Sigmoid colon (tissue), 7 donors: ENCODE measurements at places on chromosomes 4 and X. TPM values are rescaled to one million over a fixed set of nuclear protein-coding genes. Genes with fewer than 3 reads are reported as not detected.

DNA sequence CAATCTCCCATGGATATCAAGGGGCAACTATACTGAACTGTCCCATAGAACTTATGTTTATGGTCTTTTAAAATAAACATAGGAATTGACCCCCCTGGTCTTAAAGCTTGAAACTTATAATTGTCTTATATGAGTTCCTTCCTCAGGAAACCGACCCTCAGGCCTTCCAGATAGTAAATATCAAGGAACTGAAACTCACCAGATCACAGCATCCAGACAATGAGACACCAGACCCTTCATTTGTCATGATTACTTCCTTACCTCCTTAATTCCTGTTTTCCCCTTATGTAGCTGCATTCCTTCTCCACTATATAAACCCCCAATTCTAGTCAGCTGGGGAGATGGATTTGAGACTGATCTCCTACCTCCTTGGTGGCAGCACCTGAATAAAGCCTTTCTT, 94.8 kb upstream of the GRPR start:
- no peaks in the 10 kb centered on the region for H3K4me1 ChIP-seq
- no peak overlapping the region for H3K4me3 ChIP-seq
- H3K36me3 ChIP-seq: no peaks in the 10 kb centered on the region
- DNase-seq: no peak

GRCh38 chr4:77817304-77818072, 1.7 kb downstream of the CNOT6L start:
- H3K4me1 ChIP-seq: peaks cover 24% of the 10 kb centered on the region
- no peak for DNase-seq
- H3K27me3 ChIP-seq: no peaks in the 10 kb centered on the region
- peak overlapping the region; percentile 95 for H3K4me3 ChIP-seq

UGT2B11 gene
- polyA plus RNA-seq: not detected

DNA sequence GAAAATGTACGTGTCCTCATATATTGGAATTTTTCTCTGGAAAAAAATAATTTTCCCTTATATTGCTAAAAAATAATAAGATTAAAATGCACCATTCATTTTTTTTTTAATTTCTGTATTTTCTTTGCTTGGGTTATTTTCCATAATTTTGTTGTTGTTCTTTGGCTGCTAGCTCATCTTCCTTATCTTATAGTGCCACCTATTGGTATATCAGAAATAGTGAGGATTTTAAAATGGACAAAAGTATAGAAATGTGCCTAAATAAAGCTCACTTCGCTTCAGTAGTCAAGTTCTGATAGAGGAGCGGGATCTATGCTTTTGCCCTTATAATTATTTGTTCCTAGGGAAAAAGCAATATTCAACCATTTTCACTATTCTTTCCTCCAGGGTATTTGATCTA, 134.8 kb downstream of the NAP1L3 start:
- H3K36me3 ChIP-seq: no peaks in the 10 kb centered on the region
- DNase-seq: no peak
- H3K4me3 ChIP-seq: no peak overlapping the region
- H3K27me3 ChIP-seq: no peaks in the 10 kb centered on the region

DNA sequence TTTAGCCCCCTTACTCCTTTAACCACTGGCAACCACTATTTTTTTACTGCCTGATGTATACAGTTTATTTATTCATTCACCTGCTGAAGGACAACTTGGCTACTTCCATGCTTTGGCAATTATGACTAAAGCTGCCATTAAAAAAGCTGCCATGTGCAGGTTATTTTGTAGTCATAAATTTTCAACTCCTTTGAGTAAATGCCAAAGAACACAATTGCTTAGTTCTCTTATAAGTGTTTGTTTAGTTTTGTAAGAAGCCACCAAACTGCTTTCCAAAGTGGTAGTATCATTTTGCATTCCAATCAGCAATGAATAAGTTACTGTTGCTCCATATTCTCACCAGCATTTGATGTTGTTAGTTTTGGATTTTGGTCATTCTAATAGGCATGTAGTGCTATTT, 1831.8 kb downstream of the PCDH7 start:
- no peak overlapping the region for H3K4me3 ChIP-seq
- H3K4me1 ChIP-seq: no peaks in the 10 kb centered on the region
- DNase-seq: no peak
- H3K27ac ChIP-seq: no peak overlapping the region
- no peaks in the 10 kb centered on the region for H3K36me3 ChIP-seq

GRCh38 chrX:26470941-26471340, 255.0 kb downstream of the MAGEB5 start:
- H3K36me3 ChIP-seq: no peaks in the 10 kb centered on the region
- H3K27me3 ChIP-seq: no peaks in the 10 kb centered on the region
- H3K4me1 ChIP-seq: no peaks in the 10 kb centered on the region
- no peak overlapping the region for H3K27ac ChIP-seq

DNA sequence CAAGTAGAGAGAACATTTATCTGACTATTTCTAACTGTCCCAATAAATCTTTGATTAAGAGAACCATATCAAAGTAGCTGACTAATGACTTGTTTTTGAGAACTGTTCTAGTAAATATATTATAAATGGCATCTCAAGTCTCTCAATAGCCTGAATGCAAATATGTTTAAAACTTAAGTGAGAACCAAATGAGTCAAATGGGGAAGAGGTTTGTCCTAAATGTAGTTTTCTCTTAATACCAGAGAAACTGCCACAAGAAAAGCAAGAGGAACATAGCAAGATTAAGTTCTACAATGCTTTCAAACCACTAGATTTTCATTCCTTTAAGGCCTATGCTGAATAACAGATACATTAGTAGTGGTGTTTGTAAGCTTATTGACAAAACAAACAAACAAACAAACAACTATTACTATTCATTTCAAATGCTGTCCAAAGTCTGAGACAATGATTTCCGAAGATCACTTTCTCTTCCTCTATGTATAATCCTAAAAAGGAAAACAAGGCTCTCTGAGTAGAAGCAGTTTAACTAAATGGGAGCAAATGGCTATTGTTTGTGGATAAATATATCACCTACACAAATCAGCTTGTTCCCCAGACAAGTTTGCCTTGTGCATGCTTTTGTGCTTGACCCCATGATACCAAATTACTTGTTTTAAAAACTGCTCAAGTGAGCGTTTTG, 408.4 kb upstream of the EMCN start:
- no peak overlapping the region for H3K4me3 ChIP-seq
- H3K27me3 ChIP-seq: no peaks in the 10 kb centered on the region
- no peaks in the 10 kb centered on the region for H3K4me1 ChIP-seq
- H3K27ac ChIP-seq: no peak overlapping the region
- DNase-seq: no peak

DNA sequence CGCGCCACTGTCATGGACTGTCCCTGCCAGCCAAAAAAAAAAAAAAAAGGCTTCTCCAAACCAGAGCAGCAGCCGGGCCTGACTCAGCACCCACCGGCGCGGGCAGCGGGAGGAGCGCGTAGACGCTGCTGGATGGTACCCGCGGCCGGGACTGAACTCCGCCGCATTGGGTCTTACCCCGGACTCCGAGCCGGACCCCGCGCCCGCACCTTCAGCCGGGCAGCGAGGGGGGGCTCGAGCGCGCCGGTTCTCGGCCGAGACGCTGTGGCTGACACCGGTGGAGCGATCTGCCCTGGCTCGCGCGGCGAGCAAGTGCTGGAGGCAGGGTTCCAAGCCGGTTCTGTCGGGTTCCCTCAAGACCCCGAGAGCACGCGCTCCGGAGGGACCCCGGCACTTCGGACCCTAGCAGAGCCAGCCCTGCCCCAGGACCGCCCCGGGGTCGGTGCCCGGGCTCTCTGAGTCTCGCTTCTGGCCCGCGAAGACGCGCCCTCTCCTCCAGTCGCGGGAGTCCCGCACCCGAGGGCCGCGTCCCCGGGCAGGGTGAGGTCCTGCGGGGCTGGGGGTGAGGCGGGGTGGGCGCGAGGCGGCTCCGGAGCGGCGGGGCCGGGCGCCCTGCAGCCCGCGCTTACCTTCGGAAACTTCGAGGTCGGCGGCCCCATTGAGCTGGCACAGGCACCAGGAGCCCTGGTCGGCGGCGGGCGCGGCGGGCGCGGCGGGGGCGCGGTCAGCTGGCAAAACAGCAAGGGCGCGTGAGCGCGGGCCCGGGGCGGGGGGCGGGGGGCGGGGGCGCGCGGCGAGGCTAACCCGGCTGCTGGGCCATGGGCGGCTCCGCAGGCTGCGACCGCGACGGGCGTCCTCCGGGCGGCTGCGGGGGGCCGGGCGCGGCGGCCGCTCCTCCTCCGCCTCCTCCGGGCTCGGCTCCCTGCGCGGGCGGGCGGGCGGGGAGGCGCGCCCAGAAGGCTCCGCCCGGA, 11.8 kb upstream of the MAN2B2 start:
- no peaks in the 10 kb centered on the region for H3K36me3 ChIP-seq
- H3K27me3 ChIP-seq: peaks cover 46% of the 10 kb centered on the region
- no peak overlapping the region for H3K27ac ChIP-seq
- DNase-seq: no peak

GRCh38 chrX:23737413-23737812, 5.7 kb downstream of the ACOT9 start:
- H3K27ac ChIP-seq: no peak overlapping the region
- no peaks in the 10 kb centered on the region for H3K27me3 ChIP-seq
- DNase-seq: no peak

NMU gene
- polyA plus RNA-seq: not detected

DNA sequence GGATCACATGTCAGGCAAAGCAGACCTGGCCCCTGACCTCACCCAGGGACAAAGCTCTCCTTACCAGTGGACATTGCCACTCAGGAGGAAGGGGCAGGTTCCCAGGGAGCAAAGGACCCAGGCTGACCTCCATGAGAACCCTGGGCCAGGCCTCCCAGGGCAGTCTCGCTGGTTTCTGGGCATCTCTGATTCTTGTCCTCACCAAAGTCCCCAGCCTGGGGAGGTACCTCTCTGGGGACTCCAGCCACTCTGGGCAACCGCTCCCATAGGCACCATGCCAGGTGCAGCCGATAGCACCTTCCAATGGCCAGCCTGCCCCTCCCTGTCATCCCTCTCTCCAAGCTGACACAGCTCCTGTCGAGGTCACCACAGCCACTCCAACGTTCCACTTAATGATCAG, 7.9 kb downstream of the EVC2 start:
- no peaks in the 10 kb centered on the region for H3K27me3 ChIP-seq
- no peaks in the 10 kb centered on the region for H3K4me1 ChIP-seq
- peaks cover 4% of the 10 kb centered on the region for H3K36me3 ChIP-seq
- no peak overlapping the region for H3K27ac ChIP-seq
- no peak overlapping the region for H3K4me3 ChIP-seq
- DNase-seq: peak; percentile 50

GRCh38 chr4:87006426-87006675, 71.5 kb downstream of the AFF1 start:
- no peaks in the 10 kb centered on the region for H3K4me1 ChIP-seq
- no peak for DNase-seq
- H3K36me3 ChIP-seq: no peaks in the 10 kb centered on the region
- H3K27me3 ChIP-seq: no peaks in the 10 kb centered on the region
- peak overlapping the region; percentile 94 for H3K27ac ChIP-seq

DNA sequence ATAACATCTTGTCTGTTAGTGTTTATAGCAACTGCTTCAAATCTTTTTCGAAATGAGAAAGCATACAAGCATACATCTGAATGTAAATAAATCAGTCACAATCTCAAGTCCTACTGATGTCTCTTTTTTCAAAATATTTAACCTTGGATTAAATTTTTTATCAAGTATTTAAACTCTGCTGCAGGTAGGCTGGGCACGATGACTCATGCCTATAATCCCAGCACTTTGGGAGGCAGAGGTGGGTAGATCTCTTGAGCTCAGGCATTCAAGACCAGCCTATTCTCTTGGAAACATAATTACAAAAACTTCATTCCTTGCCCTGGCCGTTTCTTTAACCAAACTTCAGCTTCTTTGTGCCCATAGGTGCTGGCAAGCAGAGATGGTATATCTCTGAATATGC, 540.3 kb upstream of the GALNT7 start:
- H3K27ac ChIP-seq: no peak overlapping the region
- DNase-seq: no peak
- no peaks in the 10 kb centered on the region for H3K4me1 ChIP-seq
- H3K36me3 ChIP-seq: no peaks in the 10 kb centered on the region
- H3K27me3 ChIP-seq: no peaks in the 10 kb centered on the region
- no peak overlapping the region for H3K4me3 ChIP-seq

DNA sequence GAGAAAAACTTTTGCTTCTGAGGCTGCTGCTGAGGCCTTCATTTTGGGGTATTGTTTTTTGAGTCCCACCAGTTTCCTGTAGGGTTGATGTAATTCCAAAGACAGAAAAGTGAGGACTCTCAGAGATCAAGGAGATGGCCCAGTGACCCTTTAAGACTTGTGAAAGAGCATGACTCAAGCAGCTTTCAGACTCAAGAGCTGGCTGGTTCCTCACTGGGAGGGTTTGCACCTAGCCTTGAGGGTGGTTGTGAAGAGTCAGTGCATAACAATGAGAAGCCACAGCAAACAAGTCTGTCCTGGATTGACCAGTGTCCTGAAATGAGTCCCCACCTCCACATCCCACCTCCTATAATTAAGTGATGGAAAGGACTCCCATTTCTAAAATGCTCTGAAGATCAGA, 89.2 kb downstream of the NHS start:
- no peaks in the 10 kb centered on the region for H3K27me3 ChIP-seq
- no peaks in the 10 kb centered on the region for H3K4me1 ChIP-seq
- no peaks in the 10 kb centered on the region for H3K36me3 ChIP-seq
- DNase-seq: no peak

DNA sequence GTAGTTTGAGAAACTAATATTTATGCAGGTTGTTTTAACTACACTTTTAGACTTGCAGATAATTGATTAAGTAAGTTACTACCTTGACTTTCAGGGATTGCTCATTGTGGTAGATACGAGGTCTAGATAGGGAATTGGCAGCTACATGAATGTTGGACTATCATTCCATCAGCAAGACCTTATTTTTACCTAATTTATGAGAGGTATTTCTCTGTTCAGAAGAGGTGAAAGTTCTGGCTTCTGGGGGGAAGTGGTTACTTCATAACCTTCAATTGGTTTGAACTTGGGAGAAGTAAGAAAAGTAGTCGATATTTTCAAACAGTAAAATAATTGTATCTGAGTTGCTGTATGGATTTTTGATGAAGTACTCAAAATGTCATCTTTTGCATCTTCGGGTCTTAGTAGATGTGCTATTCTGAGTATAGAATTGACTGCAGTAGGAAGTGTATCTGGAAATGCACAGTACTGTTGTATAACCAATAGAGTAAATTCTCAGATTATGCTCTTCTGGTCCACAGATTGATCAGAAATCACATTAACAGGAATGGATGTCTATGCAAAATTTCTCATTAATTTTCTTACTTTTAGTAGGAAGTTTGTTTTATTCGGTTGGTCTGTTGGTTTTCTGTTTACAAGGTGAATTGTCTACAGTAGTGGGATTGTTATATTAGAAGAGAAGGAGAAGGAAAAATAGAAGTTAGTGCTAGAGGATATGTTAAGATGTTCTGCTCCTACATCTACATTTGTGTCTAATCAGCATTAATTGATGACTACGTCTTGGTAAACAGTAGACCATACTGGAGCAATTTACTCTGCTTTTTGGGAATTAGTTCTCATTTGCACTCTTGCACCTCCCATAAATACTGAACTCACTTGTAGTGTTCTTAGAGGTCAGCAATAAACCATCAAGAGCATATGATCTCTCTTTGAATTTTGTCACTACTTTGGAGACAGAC, 3.0 kb downstream of the NFKB1 start:
- H3K36me3 ChIP-seq: no peaks in the 10 kb centered on the region
- DNase-seq: no peak
- H3K4me3 ChIP-seq: no peak overlapping the region
- no peak overlapping the region for H3K27ac ChIP-seq
- peaks cover 41% of the 10 kb centered on the region for H3K4me1 ChIP-seq

CCDC160 gene
- polyA plus RNA-seq: not detected
